ENCODE measurements at places on chromosomes 2 and 18.

GRCh38 chr2:95166065-95166763 is 605 bp downstream of the ZNF2 start:
- no peak for DNase-seq

DNA sequence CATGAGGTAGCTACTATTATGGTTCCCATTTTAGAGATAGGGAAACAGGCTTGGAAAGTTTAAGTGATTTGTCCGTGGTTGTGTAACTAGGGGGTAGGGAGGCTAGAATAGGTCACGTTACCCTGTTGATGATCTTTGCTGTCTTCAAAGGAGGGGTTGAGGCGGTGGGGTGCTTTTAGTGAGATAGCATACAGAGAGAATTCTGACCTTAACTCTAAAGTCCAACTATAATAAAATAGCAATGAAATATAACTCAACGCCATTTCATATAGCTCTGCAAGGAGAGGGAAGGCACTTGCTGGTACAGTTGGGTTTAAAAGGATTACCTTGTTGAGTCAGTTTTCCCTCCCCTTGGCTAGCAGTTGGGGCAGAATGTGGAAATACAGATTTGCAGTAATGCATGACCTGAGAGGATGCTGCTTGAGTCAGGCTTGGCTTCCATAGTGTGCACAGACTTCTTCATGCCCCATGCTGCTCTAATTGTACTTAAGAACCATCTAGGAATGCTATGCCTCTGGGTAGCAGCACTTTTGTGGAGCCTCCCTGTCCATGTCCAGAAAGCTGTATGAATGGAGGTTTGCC is 143.9 kb downstream of the LTBP1 start:
- DNase-seq: no peak

DNA sequence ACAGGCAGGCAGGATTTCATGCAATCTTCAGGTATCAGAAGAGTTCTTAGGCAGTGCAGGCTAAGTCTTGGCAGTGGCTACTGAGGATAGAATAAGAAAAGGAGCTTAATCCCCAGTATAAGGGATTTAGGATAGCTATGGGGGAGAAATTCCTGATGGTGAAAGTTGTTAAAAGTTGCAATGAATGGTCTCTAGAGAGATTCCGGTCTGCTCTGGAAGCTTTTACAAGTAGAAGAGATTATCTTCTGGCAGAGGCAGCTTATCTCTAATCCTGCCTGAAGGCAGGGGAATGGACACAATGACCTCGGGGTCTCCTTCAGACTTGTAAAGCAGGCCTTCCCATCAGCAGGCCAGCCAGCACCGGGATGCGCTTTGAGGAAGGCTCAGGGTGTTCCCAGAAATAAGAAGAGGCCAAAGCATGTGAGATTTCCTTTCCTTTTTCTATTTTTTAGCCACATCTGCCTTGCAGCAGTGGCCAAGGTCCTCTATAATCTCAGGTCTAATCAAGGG is 253.9 kb upstream of the KLHL29 start:
- DNase-seq: no peak

DNA sequence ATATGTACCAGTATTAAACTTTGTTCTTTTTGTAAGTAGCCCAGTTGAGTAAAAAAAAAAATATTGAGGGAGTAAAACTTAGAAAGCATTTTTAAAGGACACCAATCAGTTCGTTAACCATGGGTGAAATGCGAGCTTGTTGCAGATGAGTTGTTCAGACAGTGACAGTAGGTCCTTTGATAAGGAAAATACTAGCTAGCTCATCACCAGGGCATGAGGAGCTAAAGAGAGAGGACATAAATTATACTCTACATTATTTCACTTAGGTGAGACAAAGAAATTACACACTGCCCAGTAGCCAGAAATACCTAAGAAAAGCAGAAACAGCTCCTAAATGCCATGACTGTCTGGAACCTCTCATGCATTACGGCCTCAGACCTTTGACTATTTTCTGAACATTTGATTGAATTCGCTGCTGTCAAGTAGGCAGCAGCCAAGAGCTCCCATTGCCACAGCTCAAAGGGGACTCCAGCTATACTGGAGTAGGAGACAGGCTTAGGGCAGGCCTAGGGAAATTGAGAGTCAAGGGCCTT is 2.6 kb upstream of the HNRNPLL start:
- no peak for DNase-seq

DNA sequence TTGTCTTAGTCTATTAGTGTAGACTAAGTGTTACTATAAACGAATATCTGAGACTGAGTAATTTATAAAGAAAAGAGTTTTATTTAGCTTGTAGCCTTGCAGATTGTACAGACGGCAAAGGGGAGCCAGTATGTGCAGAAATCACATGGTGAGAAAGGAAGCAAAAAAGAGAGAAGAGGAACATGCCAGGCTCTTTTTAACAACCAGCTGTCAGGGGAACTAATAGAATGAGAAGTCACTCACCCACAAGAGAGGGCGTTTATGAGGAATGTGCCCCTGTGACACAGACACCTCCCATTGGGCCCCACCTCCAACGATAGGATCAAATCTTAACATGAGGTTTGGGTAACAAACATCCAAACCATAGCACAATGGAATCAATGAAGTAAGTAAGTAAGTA is 20.6 kb upstream of the ZNF804A start:
- DNase-seq: no peak

DNA sequence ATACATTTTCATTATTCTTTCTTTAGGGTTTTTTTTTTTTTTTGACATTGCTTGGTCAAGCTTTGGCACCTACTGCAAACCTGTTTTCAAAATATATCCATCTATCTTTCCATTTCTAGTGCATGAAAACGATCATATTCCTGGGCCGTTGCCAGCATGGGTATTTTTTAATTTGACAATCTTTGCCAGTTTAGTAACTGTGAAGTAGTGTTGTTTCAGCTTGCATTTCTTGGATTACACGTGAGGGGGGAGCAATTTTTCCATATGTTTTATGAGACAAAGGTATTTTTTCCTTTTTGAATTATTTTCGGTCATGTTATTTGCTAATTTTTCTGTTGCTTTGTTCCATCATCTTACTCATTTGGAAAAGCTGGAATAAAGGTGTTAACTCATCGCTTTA is 40.9 kb downstream of the TSHZ1 start:
- no peak for DNase-seq

DNA sequence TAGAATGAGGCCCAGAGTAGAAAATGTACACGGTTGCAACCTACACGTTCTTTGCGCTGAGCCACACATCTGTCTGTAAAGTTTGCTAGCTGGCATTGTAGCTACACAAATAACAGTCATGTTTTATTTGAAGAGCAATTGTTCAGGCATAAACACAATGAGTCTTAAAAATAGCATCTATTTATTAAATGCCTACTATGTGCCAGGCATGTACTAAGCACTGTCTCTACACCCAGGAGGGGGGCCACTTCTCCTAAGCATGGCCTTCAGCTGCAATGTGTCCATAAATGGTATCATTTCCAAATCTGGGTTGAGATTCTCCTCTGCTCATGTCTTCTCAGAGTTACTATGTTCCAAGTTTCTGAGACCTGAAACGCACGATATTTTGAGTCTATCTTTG is 156.1 kb upstream of the LMAN1 start:
- DNase-seq: no peak

- no peak for DNase-seq
Observed at GRCh38 chr2:129764376-129765325, 214.8 kb upstream of the RAB6C start.

- DNase-seq: no peak
Observed at GRCh38 chr2:235897992-235898391, 270.2 kb downstream of the GBX2 start.

- DNase-seq: no peak
Observed at GRCh38 chr18:1526991-1527390, 622.3 kb downstream of the ADCYAP1 start.

- DNase-seq: peak; percentile 51
Observed at GRCh38 chr2:20326163-20326780, 24.4 kb downstream of the PUM2 start.

DNA sequence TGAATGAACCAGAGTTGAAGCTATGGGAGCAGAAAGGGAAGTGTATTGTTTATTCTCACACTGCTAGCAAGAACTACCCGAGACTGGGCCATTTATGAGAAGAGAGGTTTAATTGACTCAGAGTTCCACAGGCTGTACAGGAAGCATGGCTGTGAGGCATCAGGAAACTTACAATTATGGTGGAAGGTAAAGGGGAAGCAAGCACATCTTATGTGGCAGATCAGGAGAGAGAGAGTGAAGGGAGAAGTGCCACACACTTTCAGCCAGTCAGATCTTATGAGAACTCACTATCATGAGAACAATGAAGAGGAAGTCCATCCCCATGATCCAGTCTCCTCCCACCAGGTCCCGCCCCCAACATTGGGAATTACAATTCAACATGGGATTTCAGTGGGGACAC is 383.2 kb upstream of the SLC14A2 start:
- DNase-seq: no peak

DNA sequence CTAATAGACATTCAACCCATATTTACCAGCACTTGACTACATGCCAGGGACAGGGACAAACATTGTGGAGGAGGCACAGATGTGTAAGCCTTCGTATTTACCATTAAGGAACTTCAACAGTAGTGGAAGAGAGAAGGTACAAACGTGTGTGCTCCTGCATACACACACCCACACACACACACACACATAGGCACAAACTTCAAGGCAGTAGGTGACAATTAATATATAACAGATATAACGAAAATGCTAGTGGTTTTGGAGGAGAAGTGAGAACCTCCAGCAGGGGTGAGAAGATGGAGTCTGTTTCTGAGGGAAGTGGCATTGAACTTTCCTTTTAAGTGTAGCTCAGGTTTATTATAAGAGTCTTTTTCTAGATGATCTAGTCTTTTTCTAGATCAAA is 231.1 kb downstream of the SETBP1 start:
- DNase-seq: no peak

- no peak for DNase-seq
Observed at GRCh38 chr2:239806276-239806675, 218.9 kb downstream of the NDUFA10 start.

DNA sequence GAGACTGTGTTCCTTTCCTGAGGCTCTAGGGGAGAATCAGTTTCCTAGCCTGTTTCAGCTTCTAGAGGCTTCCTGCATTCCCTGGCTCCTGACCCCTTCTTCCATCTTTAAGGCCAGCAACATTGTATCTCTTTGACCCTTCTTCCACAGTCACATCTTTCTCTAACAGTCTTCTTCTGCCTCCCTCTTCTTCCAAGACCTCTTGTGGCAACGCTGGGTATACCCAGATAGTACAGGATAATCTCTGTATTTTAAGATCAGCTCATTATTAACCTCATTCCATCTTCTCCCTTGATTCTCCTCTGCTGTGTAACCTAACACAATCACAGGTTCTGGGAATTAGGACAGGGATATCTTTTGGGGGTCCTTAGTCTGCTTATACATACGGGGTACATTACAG is 8.9 kb upstream of the MYL12A start:
- no peak for DNase-seq

- no peak for DNase-seq
Observed at GRCh38 chr2:55949211-55949610, 25.6 kb upstream of the EFEMP1 start.

- DNase-seq: no peak
Observed at GRCh38 chr2:236254001-236254400, 10.2 kb downstream of the ASB18 start.

DNA sequence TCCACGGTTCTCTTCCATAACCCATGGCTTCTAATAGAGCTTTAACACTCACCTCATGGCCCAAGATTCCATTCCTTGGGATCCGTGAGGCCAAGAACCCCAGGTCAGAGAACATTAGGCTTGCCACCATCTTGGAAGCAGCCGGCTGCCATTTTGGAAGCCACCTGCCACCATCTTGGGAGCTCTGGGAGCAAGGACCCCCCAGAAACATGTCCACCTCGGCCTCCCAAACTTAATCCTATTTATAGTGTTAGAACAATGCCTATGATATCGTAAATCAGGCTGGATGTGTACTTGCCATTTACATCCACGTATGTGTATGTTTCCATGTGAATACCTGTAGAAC is 39.9 kb upstream of the HAAO start:
- DNase-seq: no peak

DNA sequence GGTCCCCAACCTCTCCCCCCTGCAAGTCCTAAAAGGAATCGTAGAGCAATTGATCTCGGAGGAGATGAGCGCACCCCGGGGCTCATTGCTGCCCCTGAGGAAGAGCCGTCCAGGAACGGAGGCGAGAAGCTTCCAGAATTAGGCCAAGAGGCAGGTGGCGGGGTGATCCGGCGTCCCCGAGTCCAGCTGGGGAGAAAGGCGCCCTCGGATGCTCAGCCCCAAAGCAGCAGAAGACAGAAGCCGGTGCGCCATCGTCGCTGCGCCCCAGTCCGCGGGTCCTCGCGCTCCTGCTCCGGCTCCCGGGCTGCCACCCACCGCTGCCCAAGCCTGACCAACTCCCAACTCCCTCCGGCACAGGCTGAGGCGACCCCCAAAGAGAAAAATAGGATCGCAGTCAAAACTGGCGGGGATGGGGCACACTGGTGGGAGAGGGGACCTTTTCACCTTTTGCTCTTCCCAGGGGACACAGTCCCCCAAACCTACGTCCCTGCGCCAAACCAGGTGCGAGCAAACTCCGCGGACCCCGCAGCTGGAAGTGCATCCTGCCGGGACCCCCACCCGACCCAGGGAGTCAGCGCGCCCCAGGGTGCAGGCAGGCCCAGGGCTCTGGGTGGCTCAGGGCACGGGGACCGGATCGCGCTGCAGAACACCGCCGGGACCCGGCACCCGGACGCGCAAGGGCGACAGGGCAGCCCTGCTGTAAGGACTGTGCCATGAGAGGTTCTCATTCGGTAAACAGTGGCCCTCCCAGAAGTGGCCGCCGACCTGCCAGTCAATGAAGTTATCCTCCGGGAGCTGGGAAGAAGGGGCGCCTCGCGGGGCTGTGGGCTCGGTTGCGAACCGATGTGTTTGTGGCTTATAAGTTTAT is 8.4 kb upstream of the MEIS1 start:
- DNase-seq: no peak

DNA sequence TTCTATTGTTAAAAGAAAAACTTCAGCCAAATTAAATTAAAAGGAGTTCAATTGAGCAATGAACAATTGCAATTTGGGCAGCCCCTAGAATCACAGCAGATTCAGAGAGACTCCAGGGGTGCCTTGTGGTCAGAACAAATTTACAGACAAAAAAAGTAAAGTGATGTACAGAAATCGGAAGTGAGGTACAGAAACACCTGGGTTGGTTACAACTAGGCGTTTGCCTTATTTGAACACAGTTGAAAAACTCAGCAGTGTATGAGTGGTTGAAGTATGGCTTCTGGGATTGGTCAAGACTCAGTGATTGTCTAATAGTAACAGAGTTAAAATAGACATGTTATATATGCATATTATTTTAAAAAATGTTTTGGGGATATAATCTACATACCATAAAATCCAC is 98.5 kb upstream of the ZSWIM2 start:
- DNase-seq: no peak
